ENCODE measurements at places on chromosomes 1 and 21.

- DNase-seq, result no peak
Observed at GRCh38 chr1:97571760-97572159, 349.1 kb downstream of the DPYD start.

DNA sequence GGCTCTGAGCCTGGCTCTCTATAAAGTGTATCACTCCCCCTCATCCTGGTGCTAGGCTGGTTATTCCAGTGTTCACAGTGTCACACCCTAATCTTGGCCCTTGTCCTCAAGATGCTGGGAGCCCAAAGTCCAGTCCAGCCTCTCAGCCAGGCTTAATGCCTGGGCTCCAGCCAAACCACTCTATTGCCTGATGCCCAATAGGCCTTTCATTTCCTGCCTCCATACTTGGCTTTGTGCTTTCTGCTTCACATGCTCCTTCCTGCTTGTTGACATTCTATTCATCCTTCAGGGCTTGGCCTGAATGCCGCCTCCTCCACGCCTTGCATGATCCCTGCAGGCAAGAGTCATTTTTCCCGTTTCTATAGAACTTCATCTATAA lies 1.7 kb downstream of the KLHDC8A start:
- DNase-seq, result no peak

GRCh38 chr1:107609808-107610207 lies 355.2 kb downstream of the VAV3 start:
- no peak for DNase-seq

GRCh38 chr21:25577424-25578055 lies 29.7 kb downstream of the MRPL39 start:
- no peak for DNase-seq

GRCh38 chr1:8701794-8702471 lies 115.5 kb downstream of the RERE start:
- DNase-seq, result no peak

DNA sequence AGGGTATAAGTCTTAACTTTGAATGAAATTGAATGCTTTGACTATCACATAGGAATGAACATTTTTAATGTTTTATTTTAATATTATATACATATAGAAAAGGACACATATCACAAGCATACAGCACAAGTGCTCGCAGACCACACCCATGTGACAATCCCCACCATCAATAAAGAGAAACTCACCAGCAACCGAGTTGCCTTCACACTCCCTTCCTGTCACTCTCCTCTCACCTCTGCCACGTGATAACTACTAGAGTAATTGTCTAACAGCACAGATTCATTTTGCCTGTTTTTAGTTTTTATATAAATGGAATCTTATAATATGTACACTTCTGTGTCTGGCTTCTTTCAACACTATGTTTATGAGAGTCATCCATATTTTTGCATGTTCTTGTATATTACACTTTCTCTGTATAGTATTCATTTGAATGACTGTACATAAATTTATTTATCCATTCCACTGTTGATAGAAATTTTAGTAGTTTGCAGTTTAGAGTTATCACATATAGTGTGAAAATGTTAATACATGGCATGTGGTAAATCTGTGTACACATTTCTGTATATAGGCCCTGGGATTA lies 304.9 kb upstream of the DUSP10 start:
- DNase-seq, result no peak

GRCh38 chr1:117174851-117175250 lies 35.9 kb downstream of the VTCN1 start:
- no peak for DNase-seq

DNA sequence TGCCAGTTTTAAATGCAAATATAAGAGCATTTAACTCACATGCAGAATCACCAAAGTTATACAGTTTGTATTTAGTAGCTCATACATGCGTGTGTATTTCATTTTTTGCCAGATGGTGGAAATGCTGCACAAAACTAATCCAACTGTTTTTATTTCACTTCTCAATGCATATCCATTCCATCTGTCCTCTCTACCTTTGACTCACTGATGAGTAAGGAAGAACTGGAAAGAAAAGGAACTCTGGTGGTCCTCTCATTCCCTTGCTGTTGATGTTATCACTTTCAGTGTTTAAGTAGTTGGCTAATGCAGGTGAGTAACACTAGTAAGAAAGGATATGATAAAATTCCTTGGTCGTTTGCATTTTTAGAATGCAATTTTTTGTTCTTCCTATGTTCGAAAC lies 5.7 kb upstream of the SLC1A7 start:
- DNase-seq, result no peak

DNA sequence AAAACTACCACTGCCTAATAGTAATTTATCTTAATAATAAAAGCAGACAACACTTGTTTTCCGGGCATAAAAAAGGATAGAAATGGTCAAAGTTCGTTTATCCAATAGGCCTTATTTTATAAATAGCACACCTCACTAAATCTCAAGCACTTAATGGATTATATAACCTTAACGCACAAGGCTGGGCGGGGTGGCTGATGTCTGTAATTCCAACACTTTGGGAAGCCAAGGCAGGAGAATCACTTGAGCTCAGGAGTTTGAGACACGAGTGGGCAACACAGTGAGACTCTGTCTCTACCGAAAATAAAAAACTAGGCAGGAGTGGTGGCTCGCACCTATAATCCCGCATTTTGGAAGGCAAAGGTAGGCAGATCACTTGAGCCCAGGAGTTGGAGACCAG lies 12.4 kb downstream of the EIF4G3 start:
- no peak for DNase-seq

- no peak for DNase-seq
Observed at GRCh38 chr1:217554849-217555248, 76.0 kb downstream of the GPATCH2 start.

GRCh38 chr1:61561666-61562065 lies 163.3 kb downstream of the TM2D1 start:
- no peak for DNase-seq

GRCh38 chr1:167491586-167492461 lies 26.5 kb downstream of the CD247 start:
- DNase-seq, result no peak

DNA sequence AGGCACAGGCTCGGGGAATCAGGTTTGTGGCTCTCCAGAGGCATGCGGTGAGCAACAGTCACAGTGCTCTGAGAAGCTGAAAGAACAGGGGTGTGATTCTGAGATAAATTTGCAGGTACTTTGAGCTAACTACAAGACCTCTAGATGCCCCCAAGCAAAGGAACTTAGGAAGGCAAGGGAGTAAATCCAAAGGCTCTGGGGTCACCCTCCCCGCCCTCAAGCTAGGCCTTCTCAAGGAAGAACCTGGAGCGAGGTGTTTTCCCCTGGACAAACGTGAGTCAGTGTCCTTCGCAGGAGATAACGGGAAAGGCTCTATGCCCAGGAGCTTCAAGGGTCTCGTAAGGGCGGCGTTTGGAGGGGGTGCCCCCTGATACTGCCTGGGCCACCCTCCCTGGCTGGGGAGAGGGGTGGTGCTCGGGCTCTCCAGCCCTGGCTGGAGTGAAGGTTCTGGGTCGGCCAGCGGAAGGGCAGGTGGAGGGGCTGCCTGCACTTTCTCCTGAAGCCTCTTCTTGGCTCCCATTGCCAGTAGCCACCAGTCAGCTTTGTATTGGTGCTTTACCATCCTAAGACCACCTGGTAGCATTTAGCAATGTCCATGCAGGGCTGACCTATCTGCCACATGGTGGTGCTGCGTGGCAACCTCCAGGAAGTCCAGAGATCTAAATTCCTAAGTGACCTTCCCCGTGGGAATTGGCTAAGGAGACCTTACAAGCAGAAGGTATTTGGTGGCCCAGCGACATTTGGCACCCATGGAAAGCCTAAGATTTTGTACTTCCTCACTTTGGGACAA lies 44.0 kb downstream of the GPR161 start:
- no peak for DNase-seq

- DNase-seq, result no peak
Observed at GRCh38 chr1:162040657-162041056, 17.0 kb upstream of the OLFML2B start.

GRCh38 chr1:72051538-72051937 lies 230.8 kb downstream of the NEGR1 start:
- no peak for DNase-seq

GRCh38 chr1:173532237-173532636 lies 55.1 kb downstream of the PRDX6 start:
- no peak for DNase-seq

GRCh38 chr1:111775966-111776365 lies 20.3 kb downstream of the DDX20 start:
- DNase-seq, result no peak
